ENCODE measurements at places on chromosomes 2 and 18.

DNA sequence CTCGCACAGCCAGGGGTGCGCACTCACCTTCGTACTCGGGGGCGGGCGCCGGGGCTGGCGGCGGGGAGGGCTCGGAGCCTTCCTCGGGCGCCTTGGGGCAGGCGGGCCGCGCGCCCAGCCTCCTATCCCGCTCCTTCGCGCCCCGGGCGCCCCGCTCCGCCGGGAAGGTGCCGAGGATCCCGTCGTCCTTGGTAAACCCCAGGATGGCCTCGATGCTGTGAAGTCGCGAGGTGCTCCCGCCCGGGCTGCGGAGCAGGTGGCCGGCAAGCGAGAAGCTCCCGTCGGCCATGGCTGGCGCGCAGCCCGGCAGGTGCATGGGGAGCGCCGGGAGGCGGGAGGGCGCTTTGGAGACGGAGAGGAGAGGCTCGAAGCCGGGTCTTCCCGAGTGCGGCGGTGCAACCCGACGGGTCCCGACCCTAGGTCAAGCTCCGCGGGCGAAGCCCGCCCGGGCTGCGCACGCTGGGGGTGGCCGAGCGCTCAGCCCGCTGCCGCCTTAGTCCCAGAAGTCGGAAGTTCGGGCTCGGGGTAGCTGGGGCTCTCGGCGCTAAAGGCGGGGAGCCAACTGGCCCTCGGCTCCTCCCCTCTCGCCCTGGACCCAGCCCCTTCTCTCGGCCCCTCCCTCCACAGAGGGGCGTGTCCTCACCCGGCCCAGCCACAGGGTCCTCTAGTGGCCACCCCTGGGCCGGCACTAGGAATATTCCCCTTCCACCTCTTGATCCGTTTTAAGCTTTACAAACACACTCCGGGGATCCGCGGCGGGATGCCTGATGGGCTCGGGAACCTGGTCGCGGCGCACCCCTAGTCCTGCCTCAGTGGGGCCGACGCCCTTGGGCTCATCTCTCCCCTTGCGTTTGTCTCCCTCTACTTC, at the start of gene RAX:
RAX (minus strand) TSS at position 564 of the 868 bp plus-strand sequence; CDS start at position 316, 248 bp downstream.
- peak; percentile 62 for DNase-seq

DNA sequence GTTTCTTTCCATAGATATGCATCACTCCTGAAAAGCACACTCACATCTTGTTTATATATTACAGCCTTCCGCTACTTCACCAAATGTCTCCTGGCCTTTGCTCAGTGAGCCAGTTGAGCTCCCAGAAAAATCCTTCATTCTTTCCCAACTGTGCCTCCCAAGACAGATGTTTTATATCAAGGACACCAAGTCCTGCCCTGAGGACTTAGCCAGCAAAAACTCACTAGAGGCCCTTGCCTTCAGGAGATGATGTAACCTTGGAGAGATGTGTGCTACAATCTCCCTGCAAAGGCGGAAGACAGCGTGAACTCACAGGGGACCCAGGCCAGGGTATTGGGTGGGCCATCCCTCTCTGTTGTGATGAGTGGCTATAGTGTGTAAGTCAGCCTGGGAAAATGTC, 86.1 kb upstream of the CTAGE1 start:
- peak; percentile 81 for DNase-seq

GRCh38 chr18:28559511-28559910, 382.6 kb upstream of the CDH2 start:
- no peak for DNase-seq

GRCh38 chr2:4908461-4908860, 783.7 kb upstream of the SOX11 start:
- no peak for DNase-seq

GRCh38 chr2:42859006-42859552, 66.7 kb upstream of the HAAO start:
- DNase-seq = no peak

GRCh38 chr18:74282755-74283554, 8.8 kb downstream of the CYB5A start:
- no peak for DNase-seq

- DNase-seq = no peak
These were observed 149.9 kb downstream of the TMX3 start for GRCh38 chr18:68564961-68565360.

- DNase-seq = no peak
These were observed at the start of gene DPP10 for GRCh38 chr2:114442510-114442909. Gene DPP10, plus strand, starts transcription at chr2:114442641.

DNA sequence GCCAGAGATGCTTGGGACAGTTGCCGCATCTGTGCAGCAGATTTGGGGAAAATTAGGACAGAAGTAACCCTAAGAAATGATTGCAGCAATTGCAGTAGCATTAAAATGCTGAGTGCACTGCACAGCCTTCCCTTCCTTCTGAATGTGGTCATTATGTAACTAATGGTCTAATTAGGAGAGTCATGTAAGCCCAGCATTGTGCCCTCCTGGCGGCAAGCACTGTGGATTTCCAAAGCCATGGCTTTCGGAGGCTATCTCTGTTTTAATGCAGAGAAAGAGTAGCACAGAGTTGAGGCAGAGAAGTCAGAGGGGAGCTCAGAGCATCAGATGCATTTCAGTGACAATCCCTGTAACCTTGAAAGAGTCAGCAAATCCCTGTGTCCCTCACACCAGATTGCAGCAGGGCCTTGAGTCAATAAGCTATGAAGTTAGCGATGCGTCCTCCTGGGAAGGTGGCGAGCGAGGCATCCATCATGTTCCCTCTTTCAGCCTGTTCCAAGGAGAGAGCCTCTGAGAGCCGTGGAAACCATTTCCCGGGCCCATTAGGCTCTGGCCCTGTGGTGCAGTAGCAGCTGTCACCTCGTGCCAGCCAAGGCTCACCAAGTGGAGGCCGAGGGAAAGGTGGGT, 307.2 kb downstream of the FBXO15 start:
- DNase-seq = no peak

DNA sequence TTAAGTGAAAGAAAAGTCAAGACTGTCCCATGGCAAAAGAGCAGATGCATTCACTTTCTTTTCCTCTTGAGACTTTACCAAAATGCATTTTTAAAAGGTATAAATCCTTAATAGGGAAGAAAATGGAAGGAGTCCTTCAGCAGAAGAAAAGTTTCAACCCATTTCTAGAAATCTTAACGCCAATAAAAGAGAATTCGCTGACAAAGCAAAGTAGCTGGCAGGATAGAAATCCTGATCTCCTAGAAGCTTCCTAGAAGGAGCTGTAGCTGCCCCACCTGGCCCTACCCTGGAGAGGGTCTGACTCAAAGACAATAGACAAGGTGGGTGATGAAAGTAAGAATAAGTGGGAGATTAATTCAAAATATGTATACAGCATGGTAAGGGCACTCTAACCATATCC, 144.9 kb upstream of the PKDCC start:
- DNase-seq = no peak

- DNase-seq = no peak
These were observed 1305.5 kb upstream of the NXPH2 start for GRCh38 chr2:140085674-140086073.

- DNase-seq = no peak
These were observed 1004.1 kb upstream of the NRXN1 start for GRCh38 chr2:52036024-52036423.

GRCh38 chr2:215863687-215864086, 149.7 kb downstream of the MREG start:
- DNase-seq = no peak

- DNase-seq = peak; percentile 52
These were observed 118.9 kb downstream of the CCDC102B start for GRCh38 chr18:68916734-68917133.

GRCh38 chr18:59005262-59005661, 134.4 kb upstream of the SEC11C start:
- no peak for DNase-seq

GRCh38 chr2:160194946-160195345, 5.1 kb downstream of the ITGB6 start:
- DNase-seq = no peak

GRCh38 chr18:35186291-35187034, 54.4 kb upstream of the ZNF397 start:
- no peak for DNase-seq

DNA sequence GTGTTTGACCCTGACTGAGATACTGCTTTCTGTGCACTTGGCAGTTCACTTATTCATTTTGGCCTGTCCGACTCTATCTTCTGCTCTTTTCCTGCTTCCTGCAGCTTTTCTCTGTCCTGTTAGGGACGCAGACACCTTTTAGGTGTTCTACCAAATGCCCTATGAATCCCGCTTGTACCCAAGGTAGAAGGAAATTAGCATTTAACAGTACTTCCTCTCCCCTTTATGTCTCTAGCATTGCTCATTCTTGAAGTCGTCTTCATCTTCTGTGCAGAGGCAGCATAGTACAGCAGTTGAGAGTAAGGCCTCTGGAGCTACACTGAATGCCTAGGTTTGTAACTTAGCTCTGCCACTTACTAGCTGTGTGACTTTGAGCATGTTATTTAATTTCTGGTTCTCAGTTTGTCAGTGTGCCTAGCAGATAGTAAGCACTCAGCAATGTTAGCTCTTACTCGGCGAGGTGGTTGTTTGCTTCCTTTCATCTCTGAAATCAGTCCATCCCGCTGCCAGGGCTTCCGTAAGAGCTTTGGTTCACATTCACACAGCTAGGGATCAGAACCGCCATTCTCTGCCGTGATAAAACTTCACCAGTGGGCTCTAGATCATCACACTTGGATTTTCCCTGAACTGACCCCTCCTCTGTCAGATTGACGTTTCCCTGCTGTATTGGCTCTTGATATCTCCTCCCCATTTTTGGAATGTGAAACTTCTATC, 1.4 kb downstream of the CCT7 start:
- DNase-seq = no peak

DNA sequence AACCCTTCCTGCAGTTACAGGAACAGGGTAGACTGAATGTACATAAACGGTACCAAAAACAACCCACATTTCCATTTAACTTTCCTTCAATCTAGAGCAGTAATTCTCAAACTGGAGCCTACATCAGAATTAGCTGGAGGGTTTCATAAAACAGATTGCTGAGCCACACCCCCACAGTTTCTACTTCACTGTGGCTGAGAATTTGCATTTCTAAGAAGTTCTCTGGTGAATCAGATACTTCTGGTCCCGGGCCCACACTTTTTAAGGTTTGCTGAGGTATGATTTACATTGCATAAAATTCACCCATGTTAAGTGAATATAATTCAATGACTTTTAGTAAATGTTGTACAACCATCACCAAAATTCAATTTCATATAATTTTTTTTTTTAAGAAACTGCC, 113.7 kb downstream of the SRBD1 start:
- no peak for DNase-seq

DNA sequence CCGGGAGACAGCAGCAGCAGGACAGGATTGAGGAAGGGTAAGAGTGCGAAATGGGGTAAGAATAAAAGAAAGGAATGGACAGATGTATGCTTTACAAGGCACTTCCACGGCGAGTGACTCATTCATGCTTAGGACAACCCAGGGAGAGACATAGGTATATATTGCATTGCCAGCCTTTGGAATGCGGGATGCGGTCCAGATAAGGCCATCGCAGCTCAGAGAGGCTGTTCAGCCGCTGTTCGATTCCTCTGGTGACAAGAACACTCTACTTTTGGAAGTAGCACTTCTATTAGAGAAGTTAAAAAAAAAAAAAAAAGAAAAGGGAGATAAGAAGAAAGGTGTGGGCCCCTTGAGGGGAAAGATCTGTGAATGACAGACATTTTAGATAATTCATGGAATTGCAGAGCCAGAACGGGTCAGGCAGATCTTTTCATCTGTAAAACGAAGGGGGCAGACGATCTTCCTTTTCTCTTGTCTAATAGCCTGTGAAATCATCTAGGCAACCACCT, 819 bp upstream of the NCOA1 start:
- no peak for DNase-seq

DNA sequence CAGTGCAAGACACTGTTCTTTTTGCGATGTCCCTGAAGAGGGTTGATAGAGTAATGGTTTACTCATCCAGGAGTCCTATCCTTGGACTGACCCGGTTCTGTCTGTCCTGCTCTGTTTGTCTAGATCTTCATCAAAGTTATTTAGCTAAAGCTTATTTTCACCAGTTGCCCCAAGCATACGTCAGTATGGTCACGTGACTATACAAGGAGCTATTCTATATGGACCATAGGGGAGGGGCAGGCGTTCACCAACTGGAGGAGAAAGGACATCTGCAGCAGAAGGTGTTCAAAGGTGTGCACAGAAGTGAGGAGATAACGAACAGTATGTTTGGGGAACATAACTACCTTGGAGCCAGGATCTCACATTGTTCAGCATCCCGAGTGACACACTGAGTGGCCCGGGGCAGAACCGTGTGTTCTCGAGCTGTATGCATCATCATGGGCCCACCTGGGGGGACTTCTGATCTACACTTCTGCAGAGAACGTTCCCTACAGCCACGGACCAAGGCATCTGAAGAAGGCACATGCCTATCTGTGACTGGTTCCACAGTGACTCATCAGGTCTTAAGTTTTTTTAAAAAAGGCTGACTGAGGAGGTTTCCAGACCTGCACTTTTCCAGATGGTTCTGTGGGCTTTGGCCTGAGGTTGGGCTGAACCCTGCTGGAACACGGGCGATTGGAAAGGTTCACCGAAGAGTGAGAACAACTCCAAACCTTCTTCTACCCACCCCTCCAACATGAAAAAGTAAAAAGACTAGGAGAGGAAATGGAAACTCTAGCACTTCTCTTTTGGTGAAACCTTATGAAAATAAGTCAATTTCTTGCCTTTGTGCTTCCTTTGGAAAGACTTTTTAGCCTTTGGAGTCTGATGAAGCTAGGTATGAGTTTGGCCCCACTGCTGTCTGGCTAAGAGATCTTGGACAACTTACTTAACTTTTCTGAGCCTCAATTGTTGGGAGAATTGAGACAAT, 68.6 kb upstream of the YWHAQ start:
- no peak for DNase-seq

Measured in Right ventricle myocardium inferior (tissue), 1 donor.